ENCODE measurements at places on chromosomes 7 and 10.

- DNase-seq, result no peak
These were observed 5.8 kb upstream of the C10orf71 start for GRCh38 chr10:49293208-49293603.

- no peak for DNase-seq
These were observed 189.0 kb upstream of the CELF2 start for GRCh38 chr10:10828623-10829022.

DNA sequence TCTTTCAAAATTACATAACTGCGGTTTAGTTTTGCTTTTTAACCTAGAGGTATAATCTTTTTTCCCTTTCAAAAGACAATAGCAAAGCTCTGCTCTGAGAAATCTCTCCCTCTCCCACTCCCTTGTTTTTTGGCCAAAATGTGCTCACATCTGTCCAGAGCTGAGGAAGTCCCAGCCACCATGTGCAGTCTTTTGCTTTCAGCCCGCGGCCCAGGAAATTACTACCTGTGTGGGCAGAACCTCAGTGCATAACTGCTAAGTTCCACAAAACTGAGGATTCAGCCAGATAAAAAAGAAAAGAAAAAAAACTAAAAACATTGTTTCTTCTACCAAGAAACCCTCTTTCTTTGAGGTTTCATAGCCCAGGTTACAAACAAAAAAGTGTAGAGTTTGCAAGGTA lies 115.0 kb upstream of the HGF start:
- no peak for DNase-seq

GRCh38 chr7:28329661-28330363 lies 82.5 kb upstream of the CREB5 start:
- no peak for DNase-seq

GRCh38 chr10:101018600-101019439 lies 12.1 kb downstream of the PDZD7 start:
- DNase-seq, result peak; percentile 40

DNA sequence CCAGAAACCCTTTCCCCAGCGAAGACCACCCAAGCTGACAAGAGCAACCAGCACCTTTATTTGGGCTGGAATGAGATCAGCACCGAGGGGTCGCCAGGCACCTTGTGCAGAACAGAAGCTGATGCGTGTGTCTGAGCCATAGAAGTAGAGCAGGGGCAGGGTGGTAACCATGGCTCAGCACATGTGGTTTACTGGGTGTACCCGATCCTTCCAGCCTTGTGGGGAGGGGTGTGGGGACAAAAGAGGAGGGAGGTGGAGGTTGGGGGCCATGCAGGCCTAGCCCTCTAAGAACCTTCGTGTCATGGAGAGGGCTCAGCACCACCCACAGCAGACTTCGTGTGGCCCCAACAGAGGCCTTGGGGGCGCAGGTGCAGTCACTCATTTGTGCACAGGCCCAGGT lies 84.0 kb upstream of the GTF2I start:
- no peak for DNase-seq

- no peak for DNase-seq
These were observed 27.2 kb downstream of the C10orf71 start for GRCh38 chr10:49325916-49326783.

DNA sequence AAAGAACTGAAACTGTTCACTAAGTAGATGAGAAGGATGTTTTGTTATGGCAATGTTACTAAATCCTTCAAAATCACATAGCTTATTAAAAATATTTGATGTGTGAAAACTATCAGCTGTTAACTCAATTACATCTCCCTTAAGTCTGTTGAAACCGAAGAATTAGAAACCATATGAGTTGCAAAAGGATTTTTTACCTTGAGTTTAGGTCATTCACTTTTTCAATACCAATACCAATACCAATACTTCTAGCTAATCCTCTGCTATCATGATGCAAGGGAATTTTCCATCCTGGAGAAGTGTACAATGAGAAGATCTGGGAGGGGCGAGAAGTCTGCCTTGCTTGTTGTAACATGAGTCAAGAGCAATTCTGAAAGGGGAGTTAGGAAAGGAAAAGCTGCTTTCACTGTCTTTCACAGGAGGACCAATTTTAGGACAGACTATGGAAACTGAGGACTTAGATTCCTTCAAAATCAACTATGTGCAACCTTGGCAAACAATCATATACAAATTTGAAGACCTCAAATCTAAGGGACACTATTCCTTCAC lies 199.7 kb downstream of the IMMP2L start:
- DNase-seq, result no peak

DNA sequence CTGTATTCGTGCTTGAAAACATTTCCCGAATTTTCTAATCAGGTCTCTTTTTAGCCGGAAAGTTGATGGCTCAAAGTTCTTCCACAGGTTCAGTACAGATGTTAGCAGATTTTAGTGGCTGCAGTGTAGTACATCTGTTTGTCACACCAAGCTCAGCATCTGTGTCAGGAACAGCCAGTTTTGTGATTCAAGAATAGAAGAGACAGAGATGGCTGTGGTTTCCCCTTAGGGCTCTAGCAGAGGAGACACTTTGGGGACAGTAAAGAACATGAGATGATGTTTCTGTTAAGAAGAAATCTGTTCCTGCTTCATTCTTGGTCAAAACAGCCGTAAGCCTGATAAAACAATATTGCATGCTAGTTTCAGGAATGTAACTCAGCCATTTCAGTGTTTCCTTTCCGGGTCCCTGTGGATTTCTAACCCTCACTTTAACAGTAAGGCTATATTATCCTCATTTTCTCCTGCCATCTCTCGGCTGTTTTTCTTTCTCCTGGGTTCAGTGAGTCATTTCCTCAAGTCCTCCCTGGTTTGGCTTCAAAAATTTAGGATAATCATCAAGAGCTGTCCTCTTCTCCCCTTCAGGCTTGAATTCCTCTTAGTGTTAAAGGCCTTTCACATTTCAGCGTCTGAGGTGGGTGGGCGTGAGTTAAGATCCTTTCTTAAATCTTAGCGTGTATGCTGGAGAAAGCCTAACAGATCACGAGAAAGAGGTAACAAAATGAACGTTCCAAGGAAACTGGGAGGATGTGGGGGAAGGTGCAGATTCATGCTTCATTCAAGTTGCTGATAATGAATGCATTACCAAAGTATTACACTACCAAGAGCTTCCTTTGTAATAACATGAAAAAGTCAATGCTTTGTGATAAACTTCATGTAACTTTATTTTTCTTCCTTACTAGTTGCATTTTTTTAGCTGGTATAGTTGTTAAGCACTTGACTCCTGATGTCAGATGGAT lies 37.1 kb upstream of the BICC1 start:
- no peak for DNase-seq

- DNase-seq, result no peak
These were observed 27.0 kb downstream of the PDLIM1 start for GRCh38 chr10:95263864-95264226.

DNA sequence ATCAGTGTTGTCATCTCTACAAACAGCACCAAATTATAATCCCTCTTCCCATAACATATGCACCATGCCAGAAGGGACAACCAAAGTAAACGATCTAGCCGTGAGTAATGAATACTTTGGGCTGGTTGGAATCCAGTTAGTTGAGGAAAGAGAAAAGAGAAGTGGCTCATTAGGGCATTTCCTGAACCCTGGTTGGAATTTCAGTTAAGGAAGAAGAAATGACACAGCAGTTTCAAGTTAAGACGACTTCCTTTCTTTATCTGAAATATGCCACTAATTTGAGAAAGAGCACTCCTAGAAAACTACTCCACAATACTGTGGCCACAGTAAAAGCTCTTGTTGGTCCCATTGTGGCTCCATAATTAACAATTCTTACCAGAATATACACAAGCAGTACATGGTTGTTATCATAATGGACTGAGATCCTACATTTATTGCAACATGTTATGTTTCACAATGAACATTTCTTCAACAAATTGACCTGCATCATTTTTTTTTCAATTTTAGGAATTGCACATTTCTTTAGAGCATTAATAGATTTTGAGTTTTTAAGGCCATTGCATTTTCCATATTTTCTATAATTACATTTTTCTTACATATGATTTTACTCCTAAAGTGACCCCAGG lies at the start of gene TFEC:
Gene TFEC, minus strand, starts transcription at position 113 of the 626 bp plus-strand sequence. CDS start 46,322 bp downstream, outside the sequence.
- DNase-seq, result no peak

- DNase-seq, result no peak
These were observed 12.1 kb downstream of the ASB13 start for GRCh38 chr10:5654218-5654755.

- no peak for DNase-seq
These were observed 108.7 kb upstream of the PPIF start for GRCh38 chr10:79238606-79239005.

- DNase-seq, result no peak
These were observed 14.8 kb upstream of the WNT16 start for GRCh38 chr7:121313793-121314676.

GRCh38 chr7:35695473-35695850 lies 527 bp upstream of the HERPUD2 start:
- DNase-seq, result peak; percentile 6

DNA sequence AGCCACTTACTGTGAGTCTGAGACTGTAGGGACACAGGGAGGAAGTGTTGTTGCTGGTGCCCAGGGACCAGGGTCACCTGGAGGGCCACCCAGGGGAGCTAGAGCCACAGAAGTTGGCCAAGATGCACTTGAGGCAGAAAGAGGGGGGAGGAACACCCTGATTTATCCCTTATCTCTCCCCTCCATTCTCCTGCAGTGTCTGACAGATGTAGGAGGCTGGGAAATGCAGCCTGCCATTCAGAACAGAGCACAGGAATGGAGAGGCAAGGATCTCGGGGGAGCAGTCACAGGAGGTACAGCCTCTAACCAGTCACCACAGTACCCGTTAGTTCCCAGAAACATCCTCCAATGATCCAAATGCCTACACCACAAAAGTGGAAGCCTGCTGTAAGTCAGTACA lies 118.4 kb upstream of the SLC26A5 start:
- DNase-seq, result no peak

DNA sequence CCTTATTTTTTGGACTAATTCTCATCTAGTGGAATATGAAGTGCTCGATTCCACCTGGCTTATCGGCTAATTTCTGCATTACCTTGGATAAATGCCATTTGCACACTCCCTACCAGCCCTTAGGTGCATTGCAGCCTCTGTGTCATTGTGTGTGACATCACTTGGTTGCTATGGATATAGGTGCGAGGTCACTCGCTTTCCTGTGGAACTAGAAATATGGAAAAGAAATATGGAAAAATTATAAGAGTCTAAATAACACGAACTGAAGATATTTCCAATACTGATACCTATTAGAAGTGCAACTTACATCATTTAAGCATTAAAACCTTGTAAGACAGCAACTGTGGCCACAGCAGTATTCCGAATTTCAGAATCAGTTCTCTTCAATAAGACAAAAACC lies 2.0 kb downstream of the YWHAG start:
- DNase-seq, result no peak

DNA sequence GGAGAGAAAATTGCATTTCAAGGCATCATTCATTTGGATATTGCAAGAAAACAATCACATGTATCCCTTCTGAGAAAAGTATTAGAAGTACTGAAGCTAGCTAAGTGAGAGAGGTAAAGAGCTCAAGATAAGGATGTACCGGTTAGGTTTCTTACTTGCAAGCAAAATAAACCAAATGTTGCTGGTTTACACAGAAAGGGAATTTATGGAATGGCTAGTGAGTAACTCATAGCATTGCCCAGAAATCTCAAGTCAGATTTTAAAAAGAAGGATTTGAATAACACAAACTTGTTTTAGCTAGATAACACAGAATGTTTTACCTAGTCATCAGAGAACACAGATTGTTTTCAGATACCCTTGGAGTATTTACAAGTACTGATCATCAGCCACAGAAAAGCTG lies 30.6 kb downstream of the KLHL7 start:
- no peak for DNase-seq

DNA sequence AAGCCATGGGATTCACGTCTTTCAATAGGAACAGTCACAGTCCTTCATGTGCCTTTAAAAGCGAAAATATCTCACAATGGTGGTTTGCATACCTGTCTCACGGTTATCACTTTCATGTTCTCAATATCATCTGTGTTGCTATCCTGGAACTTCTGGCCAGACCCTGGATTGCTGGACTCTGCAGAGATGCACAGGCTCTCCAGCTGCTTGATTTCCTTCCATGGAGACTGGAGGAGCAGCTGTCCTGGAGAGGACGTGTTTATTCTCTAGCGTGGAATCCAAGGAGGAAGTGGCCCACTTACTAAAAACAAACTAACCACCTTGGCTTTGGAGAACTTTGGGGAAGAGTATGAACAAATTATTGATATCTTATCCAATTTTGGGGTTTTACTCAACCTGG lies 16.5 kb downstream of the BTBD16 start:
- DNase-seq, result no peak

- DNase-seq, result no peak
These were observed 2.1 kb downstream of the ITIH5 start for GRCh38 chr10:7664707-7665106.

DNA sequence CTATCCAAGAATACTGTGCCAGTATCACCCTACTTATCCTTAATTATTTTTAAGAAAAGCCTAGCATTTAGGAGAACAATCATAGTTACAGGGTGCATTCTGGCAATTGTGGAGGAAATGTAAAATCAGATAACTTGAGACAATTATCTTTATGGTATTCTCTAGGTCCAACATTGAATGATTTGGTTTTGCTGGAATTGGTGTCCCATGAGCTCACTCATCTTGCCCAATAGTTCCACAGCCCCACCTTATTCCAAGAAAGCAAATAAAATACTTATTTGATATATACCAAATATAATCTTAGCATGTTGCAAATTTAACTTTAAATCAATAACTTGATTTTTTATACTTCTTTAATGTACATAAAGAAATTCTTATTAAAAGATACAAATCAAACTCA lies 65.3 kb downstream of the DGKB start:
- no peak for DNase-seq

GRCh38 chr7:1192171-1192676 lies 32.2 kb upstream of the ZFAND2A start:
- DNase-seq, result no peak

DNA sequence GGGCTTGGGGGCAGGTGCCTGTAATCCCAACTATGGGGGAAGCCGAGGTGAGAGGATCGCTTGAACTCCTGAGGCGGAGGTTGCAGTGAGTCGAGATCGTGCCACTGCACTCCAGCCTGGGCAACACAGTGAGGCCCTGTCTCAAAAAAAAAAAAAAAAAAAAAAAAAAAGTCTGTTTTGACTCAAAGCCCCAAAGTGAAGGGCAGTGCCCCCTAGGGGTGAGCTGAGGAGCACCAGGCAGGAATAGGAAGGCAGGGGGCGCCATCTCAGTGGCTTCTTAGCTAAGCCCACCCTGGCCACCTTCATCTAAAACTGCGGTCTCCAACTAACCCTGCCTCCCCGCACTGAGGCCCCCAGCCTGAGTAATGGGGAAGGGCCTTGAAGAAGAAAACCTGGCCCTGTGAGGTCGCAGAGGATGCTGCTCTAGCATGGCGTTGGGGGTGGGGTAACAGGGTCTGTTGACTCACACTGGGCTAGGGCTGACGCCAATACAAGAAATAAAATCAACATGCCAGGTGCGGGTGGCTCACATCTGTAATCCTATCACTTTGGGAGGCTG lies 9.8 kb downstream of the PODXL start:
- peak; percentile 4 for DNase-seq

DNA sequence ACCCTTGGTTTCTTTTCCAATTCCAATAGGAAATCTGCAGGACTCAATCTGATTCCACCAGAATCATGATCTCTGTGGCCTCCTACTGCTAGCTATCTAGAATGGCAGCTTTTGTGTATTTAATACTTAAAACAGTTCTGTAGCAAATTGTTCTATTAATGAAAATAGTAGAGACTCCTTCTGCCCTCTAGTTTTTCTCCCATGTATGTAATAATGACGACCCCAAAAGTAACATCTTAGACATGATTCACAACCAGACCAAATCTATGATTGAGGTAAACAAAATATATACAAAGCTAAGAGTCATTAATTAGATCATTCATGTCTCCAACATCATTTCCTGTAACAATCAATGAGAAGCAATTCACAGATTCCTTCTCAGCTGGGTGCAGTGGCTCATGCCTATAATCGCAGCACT lies 259.1 kb upstream of the MKLN1 start:
- no peak for DNase-seq

All from stimulated activated CD4-positive, alpha-beta T cell treated with anti-CD3 and anti-CD28 coated beads, Interleukin-15, amount 100 ng/mL, for 1 hour (primary cell).